ENCODE measurements at places on chromosomes 3 and 15.

DNA sequence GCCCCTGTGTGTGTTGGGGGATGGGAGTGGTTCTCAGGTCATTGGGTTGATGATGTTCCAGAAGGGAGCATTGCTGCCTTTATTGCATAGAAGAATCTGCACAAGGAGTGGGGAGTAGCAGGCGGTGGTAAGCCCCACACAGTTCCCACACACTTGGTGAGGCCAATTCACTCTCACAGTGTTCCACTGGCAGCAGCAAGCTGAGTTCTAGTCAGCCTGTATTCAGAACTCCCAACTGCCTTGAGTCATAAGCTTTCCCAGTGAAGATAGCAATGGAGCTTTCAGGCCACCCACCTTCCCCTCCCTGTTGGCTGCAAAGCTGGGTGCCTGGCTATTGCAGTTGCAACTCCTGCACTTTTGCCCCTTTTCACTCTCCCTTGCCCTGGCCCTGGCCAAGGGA is 181.1 kb upstream of the RBMS3 start:
- DNase-seq: no peak

GRCh38 chr15:50808728-50809127 is 43.2 kb upstream of the SPPL2A start:
- no peak for DNase-seq

DNA sequence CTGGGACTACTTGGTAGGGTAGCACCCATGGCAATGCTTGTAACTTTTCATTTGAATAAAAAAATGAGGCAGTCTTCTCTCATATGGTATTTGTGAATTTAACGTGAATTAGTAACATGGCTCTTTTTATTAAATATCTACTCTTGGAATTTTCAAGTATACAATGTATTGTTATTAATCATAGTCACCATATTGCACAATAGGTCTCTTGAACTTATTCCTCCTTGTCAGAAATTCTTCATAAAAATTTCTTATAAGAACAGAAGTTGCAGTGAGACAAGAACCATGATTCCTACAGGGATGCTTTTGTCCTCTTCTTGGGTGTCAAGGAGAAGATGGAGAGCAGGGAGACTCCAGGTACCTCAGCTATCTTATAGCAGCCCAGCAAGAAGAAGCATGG is 203.8 kb upstream of the FEZF2 start:
- DNase-seq: no peak

GRCh38 chr3:144590854-144591253 is 619.2 kb downstream of the DIPK2A start:
- DNase-seq: no peak

DNA sequence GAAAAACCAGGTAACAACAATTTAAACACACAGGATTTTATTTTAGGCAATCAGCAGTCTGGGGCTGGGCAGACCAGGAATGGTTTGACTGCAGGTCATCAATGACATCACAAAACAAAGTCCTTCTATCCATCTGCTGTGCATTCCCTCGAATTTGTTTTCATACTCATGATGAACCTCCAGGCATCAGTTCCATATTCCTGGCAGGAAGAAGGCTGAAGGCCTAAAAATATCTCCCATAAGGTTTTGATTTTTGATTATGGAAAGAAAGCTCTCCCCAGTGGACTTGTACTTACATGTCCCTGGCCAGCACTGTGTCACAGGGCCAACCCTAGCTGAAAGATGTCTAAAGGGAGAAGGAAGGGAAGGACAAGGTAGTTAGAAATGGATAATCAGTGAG is 107.4 kb downstream of the PEAK1 start:
- DNase-seq: no peak

GRCh38 chr3:13615019-13615528 is 66.1 kb downstream of the FBLN2 start:
- no peak for DNase-seq

- DNase-seq: no peak
Observed at GRCh38 chr3:175422744-175423143, 563.6 kb downstream of the NAALADL2 start.

DNA sequence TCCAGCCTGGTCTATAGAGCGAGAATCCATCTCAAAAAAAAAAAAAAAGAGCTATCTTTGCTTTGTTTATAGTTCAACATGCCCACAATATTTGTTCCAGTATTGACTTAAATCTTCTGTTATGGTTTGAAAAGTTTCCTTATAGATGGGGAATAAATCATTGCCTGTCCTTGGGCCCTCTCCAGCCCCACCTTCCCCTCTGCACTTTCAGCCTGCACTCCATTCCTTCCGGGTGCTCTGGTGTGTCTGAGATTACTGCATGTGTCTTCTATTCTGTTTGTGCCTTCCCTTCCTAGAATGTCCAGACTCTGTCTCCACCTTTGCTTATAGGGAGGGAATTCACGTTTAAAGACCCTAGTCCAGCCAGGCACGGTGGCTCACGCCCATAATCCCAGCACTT is 25.2 kb upstream of the GPX1 start:
- DNase-seq: no peak

DNA sequence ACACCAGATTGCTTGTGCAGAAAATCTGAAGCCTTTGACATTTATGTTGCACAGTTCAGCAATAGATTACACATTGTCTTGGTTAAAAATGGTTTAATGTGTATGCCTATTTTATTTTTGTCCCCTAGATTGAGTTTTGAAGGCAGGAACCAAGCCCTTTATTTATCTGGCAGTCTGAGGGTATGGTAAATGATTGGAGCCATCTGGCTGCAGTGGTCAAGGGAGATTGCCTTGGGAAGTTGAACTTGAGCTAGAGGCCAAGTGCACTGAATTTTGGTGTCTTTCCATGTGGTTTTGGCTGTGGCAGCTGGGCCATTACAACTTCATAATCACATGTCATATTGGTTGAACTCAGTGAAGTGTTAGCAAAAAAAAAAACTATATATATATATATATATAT is 248.7 kb upstream of the C2CD4B start:
- no peak for DNase-seq

DNA sequence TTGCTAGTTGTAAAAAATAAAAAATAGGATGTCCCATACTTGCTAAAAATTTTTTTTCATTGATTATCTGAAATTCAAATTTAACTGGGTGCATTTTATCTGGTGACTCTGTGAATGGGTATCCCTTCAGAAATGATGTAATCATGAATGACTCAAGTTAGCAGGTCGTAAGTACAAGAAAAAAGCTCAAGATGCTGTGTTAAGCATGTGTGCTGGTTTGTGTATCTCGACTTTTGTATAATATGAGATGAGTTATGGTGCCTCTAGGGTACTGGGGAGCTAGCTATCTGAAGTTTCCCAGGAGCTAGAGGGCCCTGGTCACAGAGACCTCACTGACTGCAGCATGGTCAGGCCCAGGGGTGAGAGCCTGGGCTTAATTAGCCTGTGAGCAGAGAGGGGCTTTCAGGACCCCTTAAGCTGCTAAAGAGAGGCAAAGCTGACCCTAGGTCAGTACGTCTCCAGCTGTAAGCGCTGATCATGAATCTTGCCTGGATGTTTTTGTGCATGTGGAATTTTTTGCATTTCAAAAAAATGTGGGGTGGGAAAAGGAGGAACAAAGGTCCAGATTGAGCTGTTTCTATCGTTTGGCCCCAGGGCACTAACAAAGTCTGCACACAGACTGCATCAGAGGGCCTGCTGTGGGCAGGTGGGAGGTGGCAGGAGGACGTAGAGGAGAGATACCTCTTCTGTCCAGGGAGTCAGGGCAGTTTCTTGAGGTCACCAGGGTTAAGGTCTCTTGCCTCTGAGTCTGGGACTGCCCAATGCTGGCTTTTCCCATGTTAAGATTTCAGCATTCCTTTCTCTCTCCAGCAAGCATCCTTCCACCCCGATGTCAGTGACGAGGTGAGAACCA is 233.2 kb upstream of the TPM1 start:
- no peak for DNase-seq

DNA sequence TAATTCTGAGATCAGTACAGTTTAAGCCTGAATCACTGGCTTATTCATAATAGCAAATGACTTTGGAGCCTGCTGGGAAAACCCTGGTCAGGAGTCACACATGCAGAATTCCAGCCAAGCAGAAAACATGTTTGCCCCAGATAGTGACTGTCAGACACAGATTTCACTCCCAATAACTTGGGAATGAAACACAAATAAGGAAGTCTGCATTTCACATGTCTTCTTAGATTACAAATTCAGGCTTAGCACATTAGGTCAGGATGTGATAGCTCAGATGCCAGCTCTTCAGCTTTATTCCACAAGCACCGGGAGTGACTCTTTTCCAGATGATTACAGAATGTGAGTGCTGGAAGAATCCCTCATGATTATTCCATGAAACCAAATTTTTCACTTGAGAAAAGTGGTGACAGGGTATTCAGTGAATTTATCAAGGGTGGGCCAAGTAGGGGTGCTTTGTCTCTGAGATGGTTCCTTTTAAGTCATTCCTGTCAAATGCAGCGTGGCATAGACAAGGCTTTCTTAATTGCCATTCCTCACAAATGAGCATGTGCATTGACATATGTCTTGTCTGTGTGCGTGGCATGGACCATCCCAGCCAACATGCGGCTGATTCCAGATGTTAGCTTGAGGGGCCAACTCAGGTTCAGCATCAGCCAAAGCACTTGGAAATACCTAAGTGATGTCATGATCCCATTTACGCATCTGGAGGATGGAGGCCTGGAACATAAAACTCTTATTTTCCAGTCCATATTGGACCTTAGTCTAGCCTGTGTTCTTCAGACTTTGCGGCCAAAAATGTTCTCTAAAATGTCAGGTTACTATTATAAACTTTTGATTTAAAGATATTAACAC is 191.0 kb downstream of the EPHB1 start:
- DNase-seq: no peak

- no peak for DNase-seq
Observed at GRCh38 chr15:77748078-77749064, 115.7 kb upstream of the LINGO1 start.

GRCh38 chr3:63303238-63303637 is 25.1 kb downstream of the SYNPR start:
- no peak for DNase-seq

GRCh38 chr3:8972639-8973038 is 9.4 kb upstream of the RAD18 start:
- DNase-seq: no peak

GRCh38 chr3:171453180-171453886 is 6.9 kb downstream of the TNIK start:
- peak; percentile 21 for DNase-seq

- DNase-seq: no peak
Observed at GRCh38 chr3:14554715-14555114, 14.6 kb upstream of the GRIP2 start.

GRCh38 chr3:8987226-8987625 is 24.0 kb upstream of the RAD18 start:
- no peak for DNase-seq

DNA sequence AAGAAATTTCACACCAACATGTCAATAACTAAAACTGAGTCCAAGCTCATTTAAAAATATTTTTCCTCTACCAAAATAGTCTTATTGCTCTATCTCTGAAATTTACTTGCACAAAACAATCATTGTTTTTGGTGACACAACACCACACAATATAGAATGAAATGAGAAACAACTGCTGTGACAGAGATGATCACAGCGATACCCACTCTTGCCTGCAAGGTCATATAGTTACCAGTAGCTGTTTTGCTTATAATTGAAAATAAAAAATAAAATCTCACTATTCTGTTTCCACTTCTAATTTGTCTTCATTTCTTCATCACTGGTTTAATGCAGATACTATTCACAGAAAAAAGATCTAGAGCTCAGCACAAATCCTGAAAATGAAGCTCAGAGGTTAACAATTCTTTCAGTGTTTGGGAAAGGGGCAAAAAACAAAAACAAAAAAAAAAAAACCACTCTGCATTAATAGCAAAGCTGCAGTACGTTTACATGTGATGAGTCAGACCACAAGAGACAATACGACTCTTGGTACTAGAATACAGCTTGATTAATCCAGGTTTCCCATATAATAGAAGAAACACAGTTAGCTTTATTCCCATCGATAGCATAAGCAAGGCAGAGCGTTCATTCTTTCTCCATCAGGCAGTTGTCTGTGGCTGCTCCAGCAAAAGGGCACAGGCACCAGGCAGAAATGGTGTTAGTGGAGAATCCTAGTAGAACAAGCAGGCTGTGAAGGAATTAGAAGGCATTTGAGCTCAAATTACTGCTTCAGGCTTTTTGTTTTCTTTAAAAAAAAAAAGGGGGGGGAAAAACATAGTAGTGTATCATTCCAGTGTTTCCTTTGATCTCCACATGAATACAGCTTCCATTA is 773 bp downstream of the ANKRD28 start:
- no peak for DNase-seq

- DNase-seq: no peak
Observed at GRCh38 chr3:150049317-150049716, 78.6 kb upstream of the PFN2 start.

DNA sequence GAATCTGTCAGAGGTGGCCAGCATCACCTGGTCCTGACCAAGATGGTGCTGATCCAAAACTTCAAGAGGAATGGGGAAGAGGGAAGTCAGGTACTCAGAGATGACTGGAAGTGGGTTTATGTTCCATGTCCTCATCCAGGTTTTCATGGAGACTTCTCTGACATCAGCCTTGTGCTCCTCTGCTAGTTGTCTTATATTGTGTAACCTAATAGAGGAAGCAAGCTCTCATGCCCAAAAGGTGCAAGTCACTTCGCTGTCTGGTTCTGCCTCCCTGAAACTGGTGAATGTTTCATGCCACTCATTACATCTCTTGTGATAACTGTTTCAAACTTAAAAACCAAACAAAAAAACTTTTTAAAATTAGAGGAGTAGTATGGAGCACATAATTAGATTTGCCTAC is 127.2 kb upstream of the MANF start:
- DNase-seq: no peak

GRCh38 chr3:141331377-141332318 is 36.7 kb upstream of the ZBTB38 start:
- DNase-seq: no peak

- peak; percentile 15 for DNase-seq
Observed at GRCh38 chr15:81023483-81024264, 23.0 kb downstream of the TLNRD1 start.

- no peak for DNase-seq
Observed at GRCh38 chr3:149085828-149086231, 503 bp downstream of the HLTF start.

DNA sequence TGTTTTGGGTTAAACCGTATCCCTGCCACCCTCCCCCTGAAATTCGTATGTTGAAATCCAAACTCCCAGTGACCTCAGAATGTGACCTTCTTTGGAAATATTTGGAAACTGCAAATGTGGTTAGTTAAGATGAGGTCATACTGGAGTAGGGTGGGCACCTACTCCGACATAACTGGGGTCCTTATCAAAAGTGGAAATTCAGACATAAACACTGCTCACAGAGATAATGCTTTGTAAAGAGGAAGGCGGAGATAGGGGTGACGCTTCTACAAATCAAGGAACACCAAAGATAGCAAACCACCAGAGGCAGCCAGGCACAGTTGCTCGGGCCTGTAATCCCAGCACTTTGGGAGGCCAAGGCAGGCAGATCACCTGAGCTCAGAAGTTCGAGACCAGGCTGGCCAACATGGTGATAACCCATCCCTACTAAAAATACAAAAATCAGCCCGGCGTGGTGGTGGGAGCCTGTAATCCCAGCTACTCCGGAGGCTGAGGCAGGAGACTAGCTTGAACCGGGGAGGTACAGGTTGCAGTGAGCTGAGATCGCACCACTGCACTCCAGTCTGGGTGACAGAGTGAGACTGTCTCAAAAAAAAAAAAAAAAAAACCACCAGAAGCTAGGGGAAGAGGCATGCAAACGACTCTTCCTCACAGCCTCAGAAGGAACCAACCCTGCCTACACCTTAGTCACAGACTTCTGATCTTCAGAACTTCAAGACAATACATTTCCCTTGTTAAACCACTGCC is 51.1 kb upstream of the CHD2 start:
- DNase-seq: no peak

- DNase-seq: no peak
Observed at GRCh38 chr3:106985721-106986120, 391.5 kb upstream of the CCDC54 start.

Data from nucleus accumbens (tissue), 56 donors.